HFFc6 (cell line): ENCODE measurements at places on chromosomes 16 and 17.

DNA sequence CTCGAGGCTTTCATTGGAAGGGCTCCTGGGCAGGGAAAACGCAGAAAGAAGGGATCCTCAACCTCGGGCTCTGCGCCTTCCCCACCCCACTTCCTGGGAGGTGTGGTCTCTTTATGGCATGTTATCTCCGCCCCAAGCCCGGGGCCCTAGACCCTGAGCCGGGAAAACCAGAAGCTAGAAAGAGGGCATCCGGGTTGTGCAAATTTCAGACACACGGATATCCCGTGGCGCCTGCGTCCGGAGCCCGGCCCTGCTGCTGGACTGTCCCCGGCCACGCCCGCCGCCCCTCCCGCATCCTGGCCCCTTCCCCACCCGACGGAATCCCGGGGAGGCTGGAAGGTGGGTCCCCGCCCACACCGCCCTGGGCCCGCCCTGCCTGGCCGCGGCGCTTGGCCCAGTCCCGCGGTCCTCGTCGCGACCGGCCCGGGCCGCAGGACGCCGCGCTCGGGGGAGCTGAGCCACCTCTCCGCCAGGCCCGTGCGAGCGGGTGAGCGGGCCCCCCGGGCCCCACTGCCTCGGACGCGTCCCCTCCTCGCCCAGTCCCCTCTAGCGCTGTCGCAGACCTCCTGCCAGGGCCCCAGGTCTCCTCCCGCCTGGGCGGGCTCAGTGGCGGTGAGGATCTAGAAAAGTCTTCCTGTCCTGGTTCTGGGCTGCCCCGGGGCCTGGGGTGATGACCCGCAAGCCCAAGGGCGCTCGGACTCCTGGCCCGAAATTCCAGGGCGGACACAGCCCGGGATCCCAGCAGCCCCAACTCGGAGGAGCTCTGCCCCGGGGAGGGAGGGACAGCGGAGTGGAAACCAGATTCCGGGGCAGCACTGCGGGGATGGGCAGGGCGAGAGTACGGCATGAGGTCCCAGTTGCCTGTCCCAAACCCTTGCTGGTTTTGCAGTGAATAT, at the start of gene SLC16A5:
TSS of gene SLC16A5 (plus strand) at position 397 of the 896 bp plus-strand sequence. CDS start 5,683 bp downstream, outside the sequence.
- DNase-seq, result peak; percentile 88

DNA sequence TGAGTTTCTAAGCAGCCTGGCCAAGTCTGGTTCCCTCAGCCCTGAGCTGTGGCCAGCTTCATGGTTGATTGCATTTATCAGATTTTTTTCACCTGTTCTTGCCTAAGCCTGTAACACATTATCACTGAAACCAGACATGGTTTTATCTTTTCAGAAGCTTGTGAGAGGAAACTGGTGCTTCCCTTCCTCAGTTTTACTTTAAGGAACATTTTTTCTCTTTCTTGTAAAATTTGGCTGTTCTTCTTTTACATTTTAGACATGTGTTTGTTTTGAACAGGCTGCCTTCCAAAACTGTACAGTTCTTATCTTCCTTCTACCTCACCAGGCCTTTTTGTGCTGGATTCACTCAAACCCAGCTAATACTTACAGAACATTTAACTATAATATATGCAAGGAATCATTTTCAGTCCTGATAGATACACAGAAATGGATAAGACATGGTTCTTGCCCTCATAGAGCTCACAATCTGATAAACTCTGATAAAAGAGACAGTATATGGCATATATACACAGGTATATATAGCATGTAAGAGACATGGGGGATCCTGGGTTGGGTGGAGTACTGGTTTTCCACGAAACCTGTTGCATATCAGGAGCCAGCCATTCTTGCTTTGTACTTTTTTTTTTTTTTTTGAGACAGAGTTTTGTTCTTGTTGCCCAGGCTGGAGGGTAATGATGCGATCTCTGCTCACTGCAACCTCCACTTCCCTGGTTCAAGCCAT, 44.5 kb downstream of the ZNRF1 start:
- DNase-seq, result no peak

GRCh38 chr16:67969254-67970039, 1.0 kb upstream of the SLC12A4 start:
- DNase-seq, result no peak

- DNase-seq, result no peak
Measured at GRCh38 chr17:50660042-50660886, 25.6 kb downstream of the ABCC3 start.

GRCh38 chr17:39582658-39583057, 25.1 kb downstream of the NEUROD2 start:
- DNase-seq, result no peak

DNA sequence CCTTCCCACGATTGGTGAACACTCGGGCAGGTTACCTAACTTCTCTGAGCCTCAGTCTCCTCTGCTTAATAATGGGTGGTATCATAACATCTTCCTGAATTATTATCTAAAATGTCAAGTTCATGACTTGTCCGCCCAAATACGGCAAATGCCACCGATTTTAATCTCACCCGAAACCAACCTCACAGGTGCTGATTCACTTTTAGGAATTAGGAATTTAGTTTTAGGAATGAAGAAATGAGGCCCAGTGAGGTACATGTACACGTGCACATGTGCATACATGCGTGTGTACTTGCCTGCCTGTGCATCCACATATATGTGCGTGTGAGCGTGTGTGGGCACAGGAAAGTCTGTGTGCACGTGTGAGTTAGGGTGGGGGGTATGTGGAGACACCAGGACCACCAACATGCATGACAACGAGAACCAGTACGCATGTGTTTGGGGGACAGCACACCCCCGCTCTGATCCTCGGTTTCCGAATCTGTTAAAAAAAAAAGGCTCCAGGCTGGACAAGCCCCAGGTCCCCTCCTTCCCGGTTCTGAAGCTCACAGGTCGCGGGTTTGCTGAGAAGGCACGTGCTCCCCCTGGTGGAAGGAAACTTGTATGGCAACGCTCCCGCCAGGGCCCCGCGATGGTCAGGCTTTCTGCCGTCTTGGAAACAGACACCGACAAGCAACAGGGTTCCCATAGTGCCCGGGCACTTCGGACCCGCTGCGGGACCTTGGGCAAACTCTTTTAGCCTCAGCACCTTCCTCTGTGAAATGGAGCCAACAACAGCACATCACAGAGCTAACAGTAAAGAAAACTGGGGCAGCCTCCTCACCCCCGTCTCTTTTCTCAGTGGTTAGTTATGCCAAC, 219.2 kb downstream of the RBFOX3 start:
- peak; percentile 48 for DNase-seq

GRCh38 chr16:31016018-31016417, 5.6 kb upstream of the STX1B start:
- DNase-seq, result no peak

DNA sequence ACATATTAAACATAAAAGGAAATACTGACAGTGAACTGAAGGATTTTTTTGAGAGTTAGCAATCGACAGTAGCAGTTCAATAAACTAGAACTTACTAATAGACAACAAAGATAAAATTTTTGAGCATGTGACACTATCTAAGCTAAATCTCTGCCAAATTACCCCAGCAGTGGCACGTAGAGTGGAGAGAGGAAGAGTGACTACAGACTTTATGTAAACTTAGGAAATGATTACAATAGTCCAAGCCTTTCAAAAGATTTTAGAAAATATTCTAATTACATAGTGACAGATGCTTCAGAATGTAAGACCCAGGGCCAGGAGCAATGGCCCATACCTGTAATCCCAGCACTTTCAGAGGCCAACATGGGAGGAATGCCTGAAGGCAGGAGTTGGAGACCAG, 52.4 kb downstream of the CFDP1 start:
- DNase-seq, result peak; percentile 59

- no peak for DNase-seq
Measured at GRCh38 chr17:36911001-36911400, 26.3 kb upstream of the LHX1 start.

- no peak for DNase-seq
Measured at GRCh38 chr16:63606778-63607177, 1515.1 kb downstream of the CDH11 start.

DNA sequence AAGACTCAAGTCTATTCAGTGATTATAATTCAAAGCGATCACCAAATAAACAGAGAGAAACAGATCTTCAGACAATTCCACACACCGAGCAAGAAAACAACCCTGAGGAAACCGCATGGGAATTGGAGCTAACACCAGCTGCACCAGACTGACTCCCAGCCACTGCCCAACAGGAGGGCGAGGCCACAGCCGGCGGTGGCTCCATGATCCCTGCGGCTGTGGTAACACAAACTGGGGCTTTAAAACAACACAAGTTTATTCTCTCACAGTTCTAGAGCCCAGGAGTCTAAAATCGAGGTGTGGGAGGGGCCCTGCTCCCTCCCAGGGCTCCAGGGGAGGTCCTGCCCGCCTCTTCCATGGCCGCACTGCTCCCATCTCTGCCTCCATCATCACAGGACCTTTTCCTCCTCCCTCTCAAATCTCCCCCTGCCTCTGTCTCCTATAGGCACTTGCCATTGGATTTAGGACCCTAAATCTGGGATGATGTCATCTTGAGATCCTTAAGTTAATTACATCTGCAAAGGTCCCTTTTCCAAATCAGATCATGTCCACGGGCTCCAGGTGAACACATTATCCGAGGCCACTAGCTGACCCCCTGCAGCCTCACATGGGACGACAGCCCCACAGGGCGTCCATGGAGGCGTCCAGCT, 9.7 kb upstream of the HEXD start:
- DNase-seq, result no peak

DNA sequence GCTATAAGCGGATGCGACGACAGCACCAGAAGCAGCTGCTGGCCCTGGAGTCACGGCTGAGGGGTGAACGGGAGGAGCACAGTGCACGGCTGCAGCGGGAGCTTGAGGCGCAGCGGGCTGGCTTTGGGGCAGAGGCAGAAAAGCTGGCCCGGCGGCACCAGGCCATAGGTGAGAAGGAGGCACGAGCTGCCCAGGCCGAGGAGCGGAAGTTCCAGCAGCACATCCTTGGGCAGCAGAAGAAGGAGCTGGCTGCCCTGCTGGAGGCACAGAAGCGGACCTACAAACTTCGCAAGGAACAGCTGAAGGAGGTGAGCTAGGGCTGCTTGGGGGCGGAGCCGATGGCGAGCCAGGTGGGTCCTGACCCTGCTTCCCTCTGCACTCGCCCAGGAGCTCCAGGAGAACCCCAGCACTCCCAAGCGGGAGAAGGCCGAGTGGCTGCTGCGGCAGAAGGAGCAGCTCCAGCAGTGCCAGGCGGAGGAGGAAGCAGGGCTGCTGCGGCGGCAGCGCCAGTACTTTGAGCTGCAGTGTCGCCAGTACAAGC, 10.1 kb downstream of the HIRIP3 start:
- no peak for DNase-seq

DNA sequence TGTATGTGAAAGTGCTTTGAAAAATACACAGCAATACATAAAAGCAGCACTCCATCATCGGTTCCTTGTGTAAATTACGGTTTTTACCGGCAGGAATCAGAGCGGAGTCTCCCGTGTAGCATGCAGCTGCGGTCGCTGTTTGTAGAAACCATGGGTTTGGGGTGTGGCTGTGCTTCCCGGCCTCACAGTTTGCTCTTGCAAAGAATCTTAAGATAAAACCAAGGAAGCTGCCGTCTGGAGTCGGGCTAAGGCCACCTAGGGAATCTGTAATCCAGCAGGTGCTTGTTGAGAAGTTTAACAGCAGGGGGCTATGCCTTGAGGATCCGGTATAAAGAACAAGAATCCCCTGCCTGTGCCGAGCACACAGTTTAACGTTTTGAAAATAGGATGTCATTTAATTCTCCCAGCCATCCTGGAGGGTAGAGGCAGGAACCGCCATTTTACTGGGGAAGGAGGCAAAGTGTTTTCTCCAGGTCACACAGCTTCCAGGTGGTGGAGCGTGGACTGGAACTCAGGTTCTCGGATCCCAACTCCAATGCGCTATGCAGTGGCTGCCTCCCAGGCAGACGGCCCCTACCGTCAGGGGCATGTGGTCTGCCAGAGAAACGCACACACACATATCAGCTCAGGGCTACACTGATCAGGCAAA, 6.0 kb upstream of the TLCD3A start:
- no peak for DNase-seq

DNA sequence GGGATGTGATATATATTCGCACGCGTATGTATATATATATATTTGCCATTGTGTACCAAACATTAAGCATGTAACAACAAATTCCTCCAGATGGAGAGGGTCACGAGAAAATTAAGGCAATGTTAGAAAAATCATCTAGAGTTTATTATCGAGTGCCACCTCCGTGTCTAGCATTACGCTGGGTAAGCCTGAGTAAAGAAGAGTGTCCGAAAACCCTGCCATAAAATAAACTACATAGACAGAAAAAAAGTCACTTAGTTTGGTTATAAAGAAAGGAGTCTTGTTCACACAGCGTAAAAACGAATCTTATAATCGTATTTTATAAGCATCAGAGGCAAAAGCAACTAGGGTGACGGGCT, 644 bp upstream of the RHOT1 start:
- no peak for DNase-seq

GRCh38 chr17:29603109-29603674, 10.3 kb downstream of the ANKRD13B start:
- DNase-seq, result no peak

GRCh38 chr17:82979718-82980117, 99.7 kb upstream of the METRNL start:
- no peak for DNase-seq

- peak; percentile 29 for DNase-seq
Measured at GRCh38 chr16:15642557-15643047, 352 bp downstream of the MARF1 start.

GRCh38 chr17:8004899-8005298, 2.5 kb downstream of the GUCY2D start:
- DNase-seq, result peak; percentile 54

DNA sequence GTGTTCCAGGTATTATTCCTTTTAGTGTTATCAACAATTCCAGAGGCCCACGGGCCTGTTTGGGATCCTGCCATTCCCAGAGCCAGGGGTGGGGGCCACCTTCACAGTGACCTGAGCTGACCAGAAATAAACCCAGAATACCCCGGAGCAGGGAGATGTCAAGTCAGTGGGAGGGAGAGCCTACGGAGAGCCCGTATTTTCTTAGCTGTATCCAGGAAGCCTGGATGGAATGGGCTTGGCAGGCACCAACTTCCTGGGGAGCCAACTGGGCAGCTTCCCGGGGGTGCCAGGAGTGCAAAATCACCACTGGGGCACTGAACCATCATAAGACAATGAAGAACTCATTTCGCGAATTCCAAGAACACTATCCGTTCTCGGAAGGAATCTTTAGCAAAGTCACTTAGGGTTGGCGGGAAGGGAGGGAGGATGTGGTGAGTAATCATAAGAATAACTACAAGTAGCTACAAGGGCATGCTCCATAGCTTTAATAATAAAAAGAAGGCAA, 13.2 kb upstream of the MRTFB start:
- DNase-seq, result no peak

DNA sequence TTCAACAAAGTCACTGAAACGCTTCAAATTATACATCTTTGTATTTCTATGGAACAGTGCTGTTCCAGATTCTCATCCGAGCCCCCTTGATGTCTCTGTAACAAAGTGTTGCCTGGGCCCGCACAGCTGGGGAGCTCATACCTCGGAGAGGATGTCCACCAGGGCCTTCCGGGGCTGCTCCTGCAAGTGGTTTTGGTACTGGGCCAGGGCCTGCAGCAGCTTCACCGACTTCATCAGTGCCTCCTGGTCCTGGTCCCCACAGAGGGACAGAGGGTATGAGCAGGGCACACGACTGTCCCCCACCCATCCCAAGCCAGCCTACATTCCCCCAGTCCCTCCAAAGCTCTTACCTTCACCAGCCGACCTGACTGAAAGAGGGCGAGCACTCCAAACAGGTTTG, 1.5 kb downstream of the MYBBP1A start:
- no peak for DNase-seq
